ENCODE measurements at places on chromosomes 2 and 18.
A peak's percentile ranks its signal among the peaks of the same experiment; 100 is the strongest.

GRCh38 chr2:46827274-46828134, 88.1 kb downstream of the MCFD2 start:
- DNase-seq = no peak

DNA sequence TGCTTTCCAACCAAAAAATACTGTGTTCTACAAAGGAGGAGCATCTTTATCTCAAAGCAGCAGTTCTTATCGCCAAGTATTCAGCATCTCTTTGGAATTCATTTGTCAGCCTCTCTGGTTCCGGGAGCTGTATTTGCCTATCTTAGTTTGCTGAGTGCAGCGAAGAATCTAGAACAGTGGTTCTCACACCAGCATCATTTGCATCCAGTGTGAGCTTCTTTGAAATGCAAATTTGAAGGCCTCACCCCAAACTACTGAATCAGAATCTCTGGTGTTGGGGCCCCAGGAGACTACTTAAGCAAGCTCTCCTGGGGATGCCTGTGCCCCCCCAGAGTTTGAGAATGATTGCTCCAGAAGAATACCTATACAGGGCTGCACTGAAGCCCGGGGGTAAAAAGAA, 1.5 kb upstream of the PTPN2 start:
- no peak for DNase-seq

- DNase-seq = no peak
These were observed 10.0 kb upstream of the DES start for GRCh38 chr2:219408204-219408603.

DNA sequence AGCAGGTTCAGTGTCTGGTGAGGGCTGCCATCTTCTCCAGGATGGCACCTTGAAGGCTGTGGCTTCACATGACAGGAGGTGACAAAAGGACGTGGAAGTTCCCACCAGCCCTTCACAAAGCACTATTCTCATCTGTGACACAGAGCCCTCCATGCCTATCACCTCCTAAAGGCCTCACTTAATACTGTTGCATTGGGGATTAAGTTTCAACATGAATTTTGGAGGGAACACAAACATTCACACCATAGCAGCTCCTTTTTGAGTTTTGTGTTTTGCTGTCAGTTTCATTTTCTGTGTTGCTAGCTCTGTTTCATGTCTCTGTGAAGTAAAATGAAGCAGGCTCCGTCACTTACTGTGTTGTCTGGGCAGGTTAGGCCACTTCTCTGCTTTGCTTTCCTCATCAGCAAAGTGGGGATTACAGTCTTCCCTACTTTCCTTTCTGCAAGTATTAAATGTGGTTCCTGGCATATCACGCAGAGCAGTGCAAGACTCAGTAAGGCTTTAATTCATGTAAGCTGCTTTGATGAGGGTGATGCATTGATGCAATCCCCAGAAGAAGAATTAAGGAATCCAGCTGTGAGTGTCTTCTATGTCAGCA, 31.6 kb downstream of the LIMS1 start:
- DNase-seq = peak; percentile 28

DNA sequence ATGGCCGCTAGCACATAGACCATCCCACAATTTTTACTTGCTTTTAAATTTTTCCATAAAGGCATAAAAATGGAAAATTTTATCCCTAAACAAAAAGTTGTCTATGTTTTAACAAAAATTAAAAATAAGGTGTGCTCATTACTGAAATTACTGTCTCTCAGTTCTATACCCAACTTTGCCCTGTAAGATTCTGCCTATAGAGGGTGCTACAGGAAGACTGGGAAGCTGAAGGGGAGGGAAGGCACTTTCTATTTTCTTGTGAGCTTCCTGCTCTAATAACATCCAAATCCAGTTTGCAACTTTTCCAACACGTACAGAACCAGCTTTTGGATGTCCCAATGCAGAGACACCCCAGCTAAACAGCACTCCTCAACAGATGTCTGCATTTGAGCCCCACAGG, 666.9 kb downstream of the PLCL1 start:
- DNase-seq = no peak

- no peak for DNase-seq
These were observed 130.7 kb downstream of the MREG start for GRCh38 chr2:215882689-215883088.

DNA sequence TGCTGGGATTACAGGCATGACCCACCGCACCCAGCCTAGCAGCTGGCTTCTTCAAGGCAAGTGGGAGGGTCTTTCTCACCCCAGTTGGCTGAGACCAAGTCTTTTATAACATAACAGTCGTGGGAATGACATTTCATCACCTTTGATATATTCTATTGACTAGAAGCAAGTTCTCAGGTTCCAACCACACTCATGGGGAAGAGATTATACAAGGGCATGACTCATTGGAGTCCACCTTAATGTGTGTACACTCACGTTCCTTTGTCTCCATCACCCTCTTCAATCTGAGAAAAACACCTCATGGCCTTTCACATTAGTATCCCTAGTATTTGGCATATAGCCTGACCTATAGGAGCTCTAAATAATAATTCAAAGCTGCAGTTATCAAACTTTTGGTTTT, 2.8 kb upstream of the BBS5 start:
- no peak for DNase-seq

GRCh38 chr2:47724221-47724981, 58.5 kb upstream of the MSH6 start:
- DNase-seq = no peak

DNA sequence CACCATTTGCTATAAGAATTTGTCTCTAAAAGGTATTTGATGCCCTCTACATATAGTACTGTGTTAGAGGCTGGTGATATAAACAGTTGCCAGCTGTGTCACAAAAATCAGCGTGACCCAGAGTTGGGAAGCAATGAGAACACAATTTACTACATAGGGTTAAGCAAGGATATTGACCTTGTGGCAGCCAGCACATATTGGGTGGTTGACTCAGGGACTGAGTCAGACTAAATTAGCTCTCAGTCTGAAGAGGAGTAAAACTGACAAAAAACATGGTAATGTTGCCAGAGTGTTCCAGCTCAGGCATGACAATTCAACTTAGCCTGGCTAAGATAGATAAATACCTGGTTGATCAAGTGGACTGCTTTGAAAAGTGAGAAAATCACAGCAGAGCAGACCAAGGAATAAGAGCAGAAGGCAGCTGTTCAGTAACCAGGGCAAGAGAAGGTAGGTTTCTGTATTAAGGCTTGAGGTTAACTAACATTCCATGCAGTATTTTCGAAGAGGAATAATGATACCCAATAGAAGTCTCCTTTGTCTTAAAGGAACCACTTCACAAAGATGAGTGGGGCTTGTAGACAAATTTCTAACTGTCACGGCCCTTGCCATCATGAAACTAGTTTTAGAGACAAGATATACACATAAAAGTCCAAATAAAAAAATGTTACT, 108.2 kb upstream of the ERBB4 start:
- no peak for DNase-seq

DNA sequence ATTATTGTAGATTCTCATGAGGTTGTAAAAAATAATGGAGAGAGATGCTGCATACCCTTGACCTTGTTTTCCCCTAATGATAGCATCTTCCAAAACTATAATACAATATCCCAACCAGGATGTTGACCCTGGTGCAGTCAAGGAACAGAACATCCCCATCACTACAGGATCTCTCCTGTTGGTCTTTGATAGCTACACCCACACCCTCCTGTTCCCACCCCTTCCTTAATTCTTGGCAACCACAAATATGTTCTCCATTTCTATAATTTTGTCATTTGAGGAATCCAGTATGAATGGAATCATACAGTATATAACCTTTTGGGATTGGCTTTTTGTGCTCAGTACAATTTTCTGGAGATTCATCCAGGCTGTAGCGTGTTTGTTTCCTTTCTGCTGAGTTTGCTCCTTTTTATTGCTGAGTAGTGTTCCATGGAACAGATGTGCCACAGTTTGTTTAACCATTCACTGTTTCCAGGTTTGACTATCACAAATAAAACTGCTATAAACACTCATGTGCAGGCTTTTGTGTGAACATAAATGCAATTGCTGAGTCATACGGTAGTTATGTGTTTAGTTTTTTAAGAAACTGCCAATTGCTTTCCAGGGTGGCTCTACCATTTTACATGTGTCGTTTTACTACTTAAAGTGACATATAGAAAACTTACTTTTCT, 22.2 kb downstream of the MCFD2 start:
- DNase-seq = no peak

- DNase-seq = no peak
These were observed 163.6 kb upstream of the COL3A1 start for GRCh38 chr2:188810586-188810985.

Measured in CD4-positive, alpha-beta T cell treated with Interleukin-12 subunit alpha and Interleukin-12 subunit beta, for 1 hour (primary cell).